ENCODE measurements at places on chromosomes 2 and 18.
A peak's percentile ranks its signal among the peaks of the same experiment; 100 is the strongest.

- DNase-seq: no peak
Observed at GRCh38 chr2:219616550-219616949, 10.9 kb upstream of the SLC4A3 start.

GRCh38 chr2:111642586-111643327 lies 241.2 kb downstream of the ANAPC1 start:
- DNase-seq: no peak

GRCh38 chr2:153387203-153387602 lies 91.4 kb downstream of the RPRM start:
- DNase-seq: no peak

DNA sequence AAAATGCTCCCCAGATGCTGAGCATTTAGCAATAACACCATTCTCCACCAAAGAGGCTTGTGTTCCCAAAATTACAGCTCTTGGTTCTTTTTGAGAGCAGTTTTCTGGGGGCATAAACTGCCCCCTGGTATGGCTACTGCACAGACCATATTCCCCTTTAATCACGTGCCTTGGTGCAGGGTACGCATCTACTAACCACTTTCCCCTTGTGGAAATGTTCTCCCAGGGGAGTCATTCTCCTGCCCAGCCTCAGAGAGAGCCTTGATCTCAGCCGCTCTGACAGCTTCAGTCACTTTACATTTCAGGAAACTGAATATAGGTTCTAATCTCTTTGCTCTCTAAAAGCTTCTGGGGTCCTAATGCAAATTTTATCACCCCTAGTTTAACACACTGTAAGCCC lies 44.7 kb upstream of the EML6 start:
- DNase-seq: no peak

DNA sequence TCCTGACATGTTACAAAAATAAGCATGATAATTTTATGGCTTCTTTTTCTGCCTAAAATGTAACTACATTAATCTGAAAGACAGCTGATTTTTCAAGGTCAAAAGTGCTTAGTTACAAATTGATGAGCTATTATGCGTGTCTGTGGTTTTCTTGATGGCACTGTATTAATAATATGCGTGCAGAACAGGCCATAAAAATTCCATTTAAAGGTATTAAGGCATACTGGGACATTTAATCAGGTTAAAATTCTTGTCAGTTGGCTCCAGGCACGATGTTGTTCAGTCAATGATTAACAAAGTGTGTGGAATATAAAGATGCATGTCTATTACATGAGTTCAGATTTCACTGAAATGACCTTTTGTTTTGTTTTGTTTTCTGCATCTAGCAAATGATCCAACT lies 420.1 kb upstream of the ZNF804A start:
- no peak for DNase-seq

DNA sequence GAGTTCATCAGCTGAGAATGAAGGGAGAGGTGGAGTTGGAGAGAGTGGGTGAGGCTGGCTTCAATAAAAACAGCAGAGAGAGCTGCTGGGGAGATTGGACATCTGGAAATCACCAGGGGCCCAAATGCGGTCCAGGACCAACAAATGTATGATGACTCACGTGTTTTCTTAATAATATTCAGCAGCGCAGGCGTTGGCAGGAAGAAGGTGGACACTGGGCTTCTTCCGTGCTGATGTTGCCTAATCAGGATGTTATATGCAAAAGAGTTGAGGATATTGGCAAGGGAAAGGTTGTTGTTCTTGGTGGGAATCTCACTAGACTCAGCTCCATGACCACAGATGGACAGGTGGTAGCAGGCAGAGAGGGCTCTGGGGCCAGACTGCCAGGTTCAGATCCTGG lies 12.8 kb upstream of the PLA2R1 start:
- no peak for DNase-seq

DNA sequence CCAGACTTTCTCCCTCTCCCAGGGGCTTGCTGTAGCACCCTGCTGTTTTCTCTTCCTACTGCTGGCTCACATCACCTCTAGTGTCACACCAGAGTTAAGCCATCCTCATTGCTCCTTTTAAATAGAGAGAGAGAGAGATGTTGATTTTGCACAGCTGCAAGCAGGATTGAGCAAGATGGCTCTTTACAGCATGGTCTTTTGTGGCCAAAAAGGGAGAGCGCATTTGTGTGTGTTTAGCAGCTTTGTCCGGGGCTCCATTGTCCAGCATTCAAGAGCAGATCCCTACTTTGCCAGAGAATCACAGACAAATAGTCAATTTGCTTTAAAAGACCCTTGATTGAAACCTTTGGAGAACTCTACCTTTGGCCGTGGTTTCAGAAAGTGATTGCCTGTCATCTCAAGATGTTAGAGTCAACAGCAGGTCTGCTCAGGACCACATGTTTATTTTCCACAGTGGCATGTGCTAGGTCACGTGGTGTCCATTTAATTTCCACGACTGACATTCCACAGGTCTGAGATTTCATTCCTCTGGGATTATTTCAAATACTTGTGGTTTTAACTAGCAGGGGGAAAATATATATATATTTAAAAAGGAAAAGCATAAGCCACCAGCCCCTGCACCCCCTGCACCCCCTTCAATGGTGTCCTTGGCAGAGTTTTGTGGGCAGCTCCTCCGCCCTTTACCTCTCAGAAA lies 359.9 kb upstream of the SLC14A2 start:
- no peak for DNase-seq

DNA sequence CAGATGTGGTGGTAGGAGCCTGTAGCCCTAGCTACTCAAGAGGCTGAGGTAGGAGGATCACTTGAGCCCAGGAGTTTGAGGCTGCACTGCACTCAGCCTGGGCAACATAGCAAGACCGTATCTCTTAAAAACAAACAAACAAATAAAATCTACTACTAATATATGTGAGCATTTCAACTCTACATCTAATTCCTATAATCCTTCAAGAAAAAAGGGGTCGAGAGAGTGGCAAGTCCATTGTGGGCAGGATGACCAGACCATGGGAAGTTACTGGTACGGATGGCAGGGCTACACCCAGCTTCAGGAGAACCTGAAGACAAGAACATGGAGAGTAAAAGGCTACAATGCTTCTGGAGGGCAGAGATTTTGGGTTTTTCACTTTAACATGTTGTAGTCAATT lies 24.0 kb downstream of the BUB1 start:
- DNase-seq: no peak

DNA sequence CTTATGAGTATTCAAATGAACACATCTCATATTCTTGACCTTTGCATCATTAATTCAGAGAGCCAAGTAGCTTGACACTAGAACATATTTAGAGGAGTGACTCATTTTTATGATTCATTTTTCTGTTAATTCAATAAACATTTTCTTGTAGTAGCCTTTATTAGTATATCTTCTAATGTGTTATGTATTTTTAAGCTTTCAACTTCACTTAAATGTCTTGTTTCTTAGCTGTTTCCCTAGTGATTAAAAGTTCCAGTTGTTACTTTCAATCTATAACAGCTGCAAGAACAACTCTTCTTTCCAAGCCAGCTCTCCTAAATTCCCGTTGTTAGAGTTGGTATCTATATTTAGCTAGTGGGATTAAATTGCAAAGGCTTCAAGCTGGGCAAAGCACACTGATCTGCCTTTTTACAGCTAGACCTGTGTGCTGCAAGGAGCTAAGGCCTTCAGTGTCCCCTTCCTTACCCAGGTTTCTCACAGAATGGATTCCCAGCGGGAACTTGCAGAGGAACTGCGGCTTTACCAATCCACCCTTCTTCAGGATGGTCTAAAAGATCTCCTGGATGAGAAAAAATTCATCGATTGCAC lies at the start of gene KLHL41:
KLHL41 (plus strand) TSS at position 405 of the 588 bp plus-strand sequence; CDS start at position 482, 77 bp downstream.
- peak; percentile 40 for DNase-seq

DNA sequence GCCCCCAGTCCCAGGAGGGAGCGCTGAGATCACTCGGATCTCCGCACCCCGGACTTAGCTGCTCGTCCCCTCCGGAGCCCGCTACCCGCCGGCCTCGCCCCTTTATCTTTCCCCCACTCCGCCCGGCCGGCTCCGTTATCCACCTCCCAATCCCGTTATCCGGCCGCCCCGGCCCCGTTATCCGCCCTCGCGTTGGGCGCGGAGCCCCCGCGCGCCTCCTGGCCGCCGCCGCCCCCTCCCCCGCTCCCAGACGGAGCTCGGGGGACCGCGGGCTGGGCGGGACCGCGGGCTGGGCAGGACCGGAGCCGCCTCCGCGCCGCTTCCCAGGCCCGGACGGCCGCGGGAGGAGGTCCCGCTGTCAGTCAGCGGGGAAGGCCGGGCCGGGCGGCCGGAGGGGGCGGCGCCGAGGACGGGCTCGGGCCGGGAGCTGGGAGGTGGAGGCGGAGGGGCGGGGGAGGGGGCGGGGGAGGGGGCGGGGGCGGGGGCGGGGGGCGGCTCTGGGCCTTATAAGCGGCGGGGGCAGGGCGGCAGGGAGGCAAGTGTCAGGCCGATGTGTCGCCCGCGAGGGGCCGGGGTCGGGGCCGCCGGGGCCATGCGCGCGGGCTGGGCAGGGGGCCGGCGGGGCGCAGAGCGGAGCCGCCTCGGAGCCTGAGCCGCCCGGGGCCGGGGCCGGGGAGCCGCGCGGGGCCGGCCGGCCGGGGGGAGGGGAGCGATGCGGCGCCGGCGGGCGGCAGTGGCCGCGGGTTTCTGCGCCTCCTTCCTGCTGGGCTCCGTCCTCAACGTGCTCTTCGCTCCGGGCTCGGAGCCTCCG lies at the start of gene PKDCC:
PKDCC (plus strand) TSS at position 534 of the 811 bp plus-strand sequence; CDS start at position 713, 179 bp downstream.
- peak; percentile 74 for DNase-seq

GRCh38 chr2:235063471-235063961 lies 111.7 kb downstream of the SH3BP4 start:
- no peak for DNase-seq

GRCh38 chr2:188937228-188938220 lies 36.6 kb upstream of the COL3A1 start:
- no peak for DNase-seq

Measured in NCI-H2227 treated with DMSO at 0.1 percent for 48 hours (cell line).